ENCODE measurements at places on chromosomes 3 and 15.
A peak's percentile ranks its signal among the peaks of the same experiment; 100 is the strongest.

- DNase-seq = no peak
Measured at GRCh38 chr15:49315391-49315823, 107.6 kb upstream of the FGF7 start.

DNA sequence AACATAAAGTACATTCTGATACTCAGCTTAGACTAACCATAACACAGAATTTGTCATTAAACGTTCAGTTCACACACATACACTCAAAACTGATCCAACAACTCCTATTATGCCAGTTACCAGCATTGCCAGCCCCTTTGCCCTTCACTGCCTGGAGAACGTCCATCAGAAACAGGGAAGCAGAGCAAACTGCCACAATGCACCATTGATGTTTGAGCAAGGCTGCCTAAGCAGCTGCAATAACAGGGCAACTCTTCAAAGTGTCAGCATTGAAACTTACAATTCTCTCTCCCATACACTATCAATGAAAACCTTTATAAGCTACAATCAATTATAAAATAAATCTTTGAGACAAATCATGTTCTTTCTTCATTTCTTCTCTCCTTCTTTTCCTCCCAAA, 85.1 kb downstream of the ZBTB20 start:
- peak; percentile 96 for DNase-seq

DNA sequence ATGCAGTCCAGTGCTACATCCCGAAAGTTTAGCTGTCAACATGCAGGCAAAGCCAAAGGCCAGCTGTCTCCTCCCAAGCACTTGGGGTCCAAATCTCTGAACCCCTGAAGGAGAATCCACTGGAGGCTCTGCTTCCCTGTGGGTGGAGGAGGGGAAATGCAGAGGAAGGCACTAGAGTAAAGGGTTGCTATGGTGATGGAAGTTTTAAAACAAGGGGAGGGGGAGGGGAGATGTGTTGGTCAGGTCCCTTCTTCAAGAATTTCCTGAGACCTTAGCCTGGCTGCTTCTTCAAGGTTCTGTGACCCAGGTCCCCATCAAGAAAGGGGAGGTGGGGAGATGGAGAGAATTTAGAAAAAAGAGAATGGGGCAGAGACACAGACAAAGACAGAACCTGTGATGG, 2.3 kb downstream of the CAMKV start:
- no peak for DNase-seq

DNA sequence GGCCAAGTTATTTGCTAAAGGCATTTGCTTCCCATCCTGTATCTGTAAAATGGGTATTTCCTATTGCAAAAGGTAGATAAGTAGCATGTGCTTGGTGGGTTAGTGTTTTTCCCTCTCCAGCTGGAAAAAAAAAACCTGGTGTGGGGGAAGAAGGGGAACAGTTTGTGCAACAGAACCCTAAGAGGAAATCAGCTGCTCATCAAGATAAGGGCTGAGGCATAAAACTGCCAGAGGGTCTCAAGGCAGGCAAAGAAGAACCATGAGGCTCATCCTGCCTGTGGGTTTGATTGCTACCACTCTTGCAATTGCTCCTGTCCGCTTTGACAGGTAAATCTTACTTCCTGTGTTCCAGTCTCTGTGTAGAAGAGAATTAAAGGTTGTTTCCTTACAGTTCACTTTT, at the start of gene CPA3:
Gene CPA3, plus strand, starts transcription at position 248 of the 400 bp plus-strand sequence. Its CDS starts 12 bp downstream, at position 260.
- no peak for DNase-seq

Data from Ammon's horn (tissue), 1 donor.